ENCODE measurements at places on chromosomes 5 and 9.

DNA sequence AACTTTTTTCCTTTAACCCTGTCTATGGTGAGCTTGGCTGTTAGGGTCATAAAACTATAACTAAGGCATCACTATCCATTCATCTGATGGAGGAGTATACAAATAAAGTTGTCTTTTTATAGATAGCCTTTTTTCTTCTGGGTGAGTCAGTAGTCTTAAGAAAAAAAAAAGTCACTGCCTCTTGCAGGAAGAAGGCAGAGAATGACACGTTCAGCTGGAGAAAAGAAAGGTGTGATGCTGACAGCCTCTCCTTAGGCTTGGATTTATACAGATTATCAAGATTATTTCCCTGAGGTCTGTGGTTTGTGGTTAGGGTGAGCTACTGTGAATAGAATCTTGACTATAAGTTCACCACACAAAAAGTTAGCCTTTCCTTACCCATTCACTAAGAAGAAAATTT lies 23.0 kb downstream of the EPB41L4B start:
- DNase-seq = no peak

GRCh38 chr5:73968729-73969128 lies 342.7 kb downstream of the ARHGEF28 start:
- DNase-seq = no peak

- peak; percentile 35 for DNase-seq
These were observed 944 bp downstream of the ATOX1 start for GRCh38 chr5:151757233-151758140.

- no peak for DNase-seq
These were observed 327.1 kb upstream of the NUDT12 start for GRCh38 chr5:103889500-103890209.

DNA sequence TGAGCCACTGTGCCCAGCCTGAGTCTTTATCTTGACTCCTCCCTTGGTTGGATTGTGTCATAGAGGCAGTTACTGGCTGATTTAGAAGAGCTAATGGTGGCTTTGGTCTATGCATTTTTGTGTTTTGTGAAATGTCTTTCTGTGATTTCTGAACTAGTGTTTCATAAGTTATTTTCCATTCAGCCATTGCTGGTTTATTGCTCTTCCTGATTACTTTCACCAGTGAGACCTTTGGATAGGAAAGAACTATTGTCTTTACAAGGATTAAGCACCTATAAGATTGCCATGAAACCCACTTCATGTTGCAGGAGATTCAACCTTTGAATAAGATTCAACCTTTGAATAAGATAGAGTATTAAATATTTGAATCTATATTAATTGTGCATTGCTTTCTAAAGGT lies 8.7 kb upstream of the HAPLN1 start:
- DNase-seq = no peak

- no peak for DNase-seq
These were observed 101.2 kb upstream of the TRIM32 start for GRCh38 chr9:116585896-116586295.

- DNase-seq = peak; percentile 33
These were observed 11.3 kb upstream of the DIPK1B start for GRCh38 chr9:136700959-136701667.

DNA sequence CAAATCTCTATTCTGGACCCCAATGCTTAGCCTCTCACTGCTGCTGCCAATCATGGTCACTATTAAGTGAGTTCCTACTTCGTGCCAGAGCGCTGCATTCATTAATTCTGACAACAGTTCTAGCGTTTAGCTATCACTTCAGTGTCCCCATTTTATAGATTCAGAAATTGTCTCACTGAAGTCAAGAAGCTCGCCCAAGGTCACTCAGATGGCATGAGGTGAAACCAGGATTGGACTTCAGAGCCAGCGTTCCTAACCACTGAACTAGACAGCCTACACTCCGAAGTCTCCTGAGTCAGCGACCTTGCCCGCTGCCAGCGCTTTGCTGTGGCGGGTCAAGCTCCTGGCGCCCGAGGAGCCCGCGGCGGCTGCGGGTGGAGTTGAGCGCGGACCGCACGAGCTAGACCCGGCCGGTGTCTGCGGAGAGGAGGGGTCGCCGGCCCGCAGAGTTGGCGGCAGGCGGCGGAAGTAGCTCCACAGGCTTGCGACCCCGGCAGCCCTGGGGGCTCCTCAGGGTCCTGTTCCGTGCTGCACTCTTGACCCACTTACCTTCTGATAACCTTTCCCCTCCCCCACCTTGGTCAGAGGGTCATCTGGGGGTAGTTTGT lies 2.1 kb upstream of the GABRB2 start:
- DNase-seq = no peak

DNA sequence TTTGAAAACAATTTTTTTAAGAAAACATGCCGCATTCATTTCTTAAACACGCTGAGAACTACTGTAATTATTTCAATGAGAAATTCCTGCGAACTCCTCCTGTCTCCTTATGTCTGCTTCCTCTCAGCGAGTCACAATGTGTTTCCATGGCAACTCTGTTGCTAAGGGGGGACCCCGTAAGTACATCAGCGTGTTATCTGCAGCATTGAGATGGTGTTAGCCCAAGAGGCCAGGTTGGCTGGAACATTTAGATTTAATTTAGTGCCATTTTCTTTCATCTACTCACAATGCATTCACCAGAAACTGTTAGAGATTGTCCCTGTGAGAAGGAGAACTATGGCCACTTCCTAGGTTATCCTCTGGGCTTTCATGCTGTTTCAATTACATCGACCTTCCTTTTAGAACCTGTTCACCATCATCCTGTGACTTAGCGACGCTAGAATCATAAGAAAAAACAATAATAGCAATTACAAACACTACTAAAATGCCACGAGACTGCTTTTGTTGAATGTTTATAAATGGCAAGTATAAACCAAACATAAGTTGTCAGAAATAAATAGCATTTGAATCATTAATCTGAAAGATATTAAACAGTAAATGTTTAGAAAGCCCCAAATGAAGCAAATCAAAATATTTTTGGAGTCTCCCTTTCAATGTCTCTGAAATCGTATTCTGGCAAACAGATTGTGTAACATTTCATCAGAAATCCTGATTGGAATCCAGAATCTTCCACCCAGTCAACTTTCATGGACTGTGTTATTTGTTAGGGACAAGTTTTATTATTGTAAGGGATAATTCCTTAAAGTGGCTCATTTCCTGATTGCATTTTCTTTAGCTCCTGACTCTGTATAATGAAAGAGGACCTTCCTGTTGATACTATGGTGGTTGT lies 39.7 kb upstream of the SHC3 start:
- no peak for DNase-seq

DNA sequence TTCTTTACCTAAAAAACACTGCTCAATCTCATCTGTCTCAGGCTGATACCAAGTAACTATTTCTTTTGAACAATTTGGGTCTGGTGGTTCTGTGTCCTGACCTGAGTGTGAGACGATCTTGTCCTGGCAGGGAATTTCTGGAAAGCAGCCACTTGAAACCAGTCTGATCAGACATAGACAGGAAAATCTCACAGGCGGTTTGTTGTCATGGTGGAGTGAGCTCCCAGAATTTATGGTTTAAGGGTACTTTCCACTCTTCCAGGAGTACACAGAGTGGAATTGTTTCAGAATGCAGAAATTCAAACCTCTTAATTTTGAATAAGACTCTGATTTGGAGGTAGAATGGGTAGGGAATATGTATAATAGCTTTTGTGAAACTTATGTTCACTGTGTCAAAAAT lies 268.2 kb downstream of the ISL1 start:
- DNase-seq = no peak

DNA sequence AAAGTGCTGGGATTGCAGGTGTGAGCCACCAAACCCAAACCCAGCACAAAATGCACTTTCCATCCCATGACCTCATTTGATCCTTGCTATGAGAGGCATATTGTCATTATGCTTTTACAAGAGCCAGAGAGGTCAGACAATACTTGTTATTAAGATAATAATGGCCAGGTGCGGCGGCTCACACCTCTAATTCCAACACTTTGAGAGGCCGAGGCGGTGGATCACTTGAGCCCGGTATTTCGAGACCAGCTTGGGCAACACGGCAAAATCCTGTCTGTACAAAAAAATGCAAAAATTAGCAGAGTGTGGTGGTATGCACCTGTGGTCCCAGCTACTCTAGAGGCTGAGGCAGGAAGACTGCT lies 55.9 kb upstream of the IL17B start:
- DNase-seq = no peak

DNA sequence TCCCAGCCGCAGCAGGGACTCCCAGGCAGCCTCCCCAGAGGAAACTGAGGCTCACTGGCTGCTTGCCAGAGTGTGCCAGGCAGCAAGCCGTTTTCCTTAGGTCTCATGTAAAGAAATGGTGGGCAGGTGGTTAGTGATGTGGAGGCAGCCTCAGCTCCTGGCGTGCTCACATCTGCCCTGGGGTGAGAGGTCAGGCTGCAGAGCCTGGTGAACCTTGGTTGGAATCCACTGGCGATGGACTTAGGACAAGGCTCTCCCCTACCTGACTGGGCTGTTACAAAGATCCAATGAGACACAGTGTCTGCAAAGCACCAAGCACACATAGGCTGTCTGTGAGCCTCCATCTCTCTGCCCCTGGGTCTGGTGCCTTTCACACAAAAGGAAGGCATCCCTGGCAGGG lies 30.9 kb downstream of the LHX6 start:
- no peak for DNase-seq

GRCh38 chr9:21555911-21556310 lies 73.8 kb upstream of the IFNE start:
- DNase-seq = no peak

GRCh38 chr5:72722792-72723452 lies 93.5 kb upstream of the TNPO1 start:
- DNase-seq = no peak

DNA sequence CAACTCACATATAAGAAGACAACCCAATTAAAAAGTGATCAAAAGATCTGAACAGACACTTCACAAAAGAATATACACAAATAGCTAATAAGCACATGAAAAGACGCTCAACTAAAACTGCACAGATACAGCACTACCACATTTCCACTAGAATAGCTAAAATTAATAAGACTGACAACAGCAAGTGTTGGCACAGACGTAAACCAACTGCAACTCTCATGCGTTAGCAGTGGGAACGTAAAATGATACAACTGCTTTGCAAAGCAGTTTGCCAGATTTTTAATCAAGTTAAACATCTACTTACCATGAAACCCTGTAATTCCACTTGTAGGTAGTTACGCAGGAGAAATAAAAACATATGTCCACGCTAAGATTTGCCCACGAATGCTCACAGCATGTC lies 9.0 kb downstream of the SEMA4D start:
- DNase-seq = no peak

GRCh38 chr5:110040178-110040577 lies 350.5 kb downstream of the MAN2A1 start:
- no peak for DNase-seq

GRCh38 chr9:86354011-86354817 lies at the start of gene TUT7:
Gene TUT7, minus strand, starts transcription at chr9:86354410. Its CDS starts 1,211 bp downstream, at chr9:86353199.
- peak; percentile 93 for DNase-seq
